Bronchial epithelial cell (primary cell): ENCODE measurements at places on chromosomes 12 and 14. TPM values are rescaled to one million over a fixed set of nuclear protein-coding genes. Genes with fewer than 3 reads are reported as not detected.

GRCh38 chr12:22578328-22578727, 34.0 kb upstream of the C2CD5 start:
- peak; percentile 59 for DNase-seq

Gene DBX2
- total RNA-seq: not detected in 2 replicates

GRCh38 chr14:104219731-104220214, 81.4 kb downstream of the KIF26A start:
- DNase-seq: no peak

DNA sequence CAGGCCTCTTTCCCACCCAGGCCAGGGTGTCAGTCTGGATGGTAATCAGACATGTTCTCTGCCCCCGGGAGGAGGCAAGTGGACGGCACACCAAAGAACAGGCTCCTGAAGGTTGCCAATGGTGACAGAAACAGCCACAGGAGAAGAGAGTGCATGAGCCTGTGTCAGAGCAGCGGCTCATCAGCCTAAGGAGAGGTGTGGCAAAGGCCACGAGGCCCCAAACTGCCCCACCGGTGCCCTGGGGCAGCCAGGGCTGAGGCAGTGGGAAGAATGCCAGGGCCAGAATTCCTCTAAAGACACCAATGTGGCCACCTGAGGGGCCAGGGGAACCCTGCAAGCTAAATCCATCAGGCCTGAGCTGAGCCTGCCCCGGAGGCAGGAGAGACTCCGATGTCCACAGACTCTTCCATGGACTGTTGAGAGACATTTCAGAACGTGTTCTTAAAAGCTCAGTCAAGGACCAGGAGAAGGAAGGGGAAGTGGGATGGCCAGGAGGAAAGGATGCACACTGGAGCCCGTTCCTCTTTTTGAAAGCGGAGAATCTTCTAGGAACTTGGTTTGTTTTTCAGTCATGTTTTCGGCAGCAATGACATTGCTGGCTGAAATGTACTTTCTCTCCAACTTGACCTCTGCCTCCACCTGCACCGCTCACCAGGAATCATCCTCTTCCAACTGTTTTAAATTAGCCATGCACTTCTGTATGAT, 176.3 kb upstream of the FKBP4 start:
- DNase-seq: no peak

GRCh38 chr12:30985814-30986452, 59.4 kb downstream of the TSPAN11 start:
- DNase-seq: peak; percentile 41

Gene DEGS2
- 0.53 and 9.7 TPM in 2 replicates for total RNA-seq

GRCh38 chr14:24993631-24994030, 56.3 kb downstream of the STXBP6 start:
- DNase-seq: no peak

Gene PTHLH
- total RNA-seq: 47.4 and 82.1 TPM in 2 replicates

DNA sequence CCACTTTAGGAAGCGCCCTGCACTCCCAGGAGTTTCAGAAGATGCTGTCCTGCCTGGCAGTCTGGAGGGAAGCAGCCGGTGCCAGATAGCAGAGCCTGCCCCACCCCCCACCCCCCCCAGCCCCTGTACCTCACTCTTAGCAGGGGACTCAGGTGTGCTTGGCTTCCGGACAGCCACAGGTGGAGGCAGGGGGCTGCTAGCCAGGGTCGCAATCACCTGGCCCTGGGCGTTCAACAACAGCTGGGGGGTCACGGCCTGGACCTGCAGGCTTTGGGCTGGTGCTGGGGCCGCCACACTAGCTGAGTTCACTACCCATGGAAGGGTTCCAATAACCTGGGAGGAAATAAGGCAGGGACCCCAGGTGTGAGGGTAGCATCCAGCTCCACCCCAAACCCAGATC, 22.0 kb downstream of the POU6F1 start:
- no peak for DNase-seq

Gene ZNF605
- total RNA-seq: 6.3 and 9.6 TPM in 2 replicates

Gene CLEC9A
- total RNA-seq: not detected in 2 replicates

DNA sequence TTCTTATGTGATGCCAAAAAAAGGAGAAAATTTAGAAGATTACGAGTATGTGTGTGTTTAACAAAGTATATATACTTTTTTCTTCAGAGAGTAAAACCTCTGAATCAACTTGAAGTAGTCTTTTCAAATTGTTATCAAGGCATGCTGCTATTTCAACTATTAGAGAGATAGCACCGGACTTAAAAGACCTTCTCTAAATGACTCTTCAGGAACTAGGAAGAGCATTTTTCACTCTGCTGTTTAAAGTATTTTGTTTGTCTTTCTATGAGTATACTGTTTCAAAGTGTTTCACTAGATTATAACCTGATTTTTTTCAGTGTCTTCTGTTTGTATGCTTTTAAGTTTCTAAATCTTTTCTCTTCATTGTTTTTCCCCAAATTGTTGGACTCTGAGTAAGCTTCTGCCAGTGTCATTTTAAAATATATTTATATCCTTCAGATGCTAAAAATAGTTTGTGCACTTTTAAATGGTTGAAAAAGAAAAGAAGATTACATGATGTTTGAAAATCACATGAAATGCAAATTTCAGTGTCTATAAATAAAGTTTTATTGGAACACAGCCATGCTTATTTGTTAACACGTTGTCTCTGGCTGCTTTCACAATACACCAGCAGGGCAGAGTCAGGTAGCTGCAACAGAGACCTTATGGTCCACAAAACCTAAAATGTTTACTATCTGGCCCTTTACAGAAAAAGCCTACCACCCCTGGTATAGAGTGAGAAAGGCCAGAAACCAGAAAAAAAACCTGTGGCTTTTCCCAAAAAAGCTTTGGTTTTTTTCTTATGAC, 21.3 kb downstream of the CRADD start:
- DNase-seq: no peak

- DNase-seq: peak; percentile 85
Measured at GRCh38 chr14:50035214-50035613, 81.2 kb downstream of the VCPKMT start.

GRCh38 chr14:63030113-63030512, 15.1 kb downstream of the KCNH5 start:
- DNase-seq: no peak

- no peak for DNase-seq
Measured at GRCh38 chr12:132512197-132513069, 22.5 kb downstream of the FBRSL1 start.

- DNase-seq: no peak
Measured at GRCh38 chr12:2622460-2622859, 172.3 kb upstream of the FKBP4 start.

DNA sequence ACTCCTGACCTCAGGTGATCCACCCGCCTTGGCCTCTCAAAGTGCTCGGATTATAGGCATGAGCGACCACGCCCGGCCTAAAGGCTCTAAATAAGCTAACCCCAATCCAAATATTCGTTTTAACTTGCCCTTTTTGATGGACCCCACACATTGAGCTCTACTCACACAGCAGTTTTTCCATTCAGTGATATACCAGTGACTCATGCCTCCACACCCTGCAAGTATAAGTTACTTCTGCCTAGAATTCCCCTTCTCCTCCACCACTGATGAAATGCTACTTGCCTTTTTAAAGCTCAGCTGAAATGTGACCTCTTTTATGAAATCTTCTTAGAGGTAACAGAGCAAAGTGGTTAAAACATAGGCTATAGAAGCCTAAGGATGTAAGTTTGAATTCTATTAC, 68.8 kb downstream of the EXOC5 start:
- DNase-seq: peak; percentile 71

Gene VASH1
- not detected in 2 replicates for total RNA-seq

- peak; percentile 63 for DNase-seq
Measured at GRCh38 chr14:59126714-59127436, 61.6 kb upstream of the DAAM1 start.

DNA sequence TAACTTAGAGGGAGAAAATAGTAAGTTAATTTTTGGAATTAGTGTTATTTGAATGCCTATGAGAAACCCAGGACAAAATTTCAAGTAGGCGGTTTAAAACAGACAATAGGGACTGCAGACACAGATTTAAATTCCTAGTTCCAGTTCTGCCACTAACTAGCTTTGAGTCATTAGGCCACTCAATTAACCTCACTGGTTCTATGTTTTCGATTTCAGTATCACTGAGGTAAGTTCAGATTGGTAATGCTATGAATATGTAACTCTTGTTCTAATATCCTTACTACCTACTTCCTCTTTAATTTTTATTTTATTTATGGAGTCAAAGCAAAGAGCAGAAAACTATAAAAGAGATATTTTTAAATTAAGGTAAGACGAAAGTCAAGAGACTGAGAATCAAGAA, 52.6 kb downstream of the GALC start:
- no peak for DNase-seq

Gene P2RX2
- not detected in 2 replicates for total RNA-seq

Gene ACOT4
- 0.26 TPM in 2 replicates for total RNA-seq

Gene OASL
- total RNA-seq: 0.79 and 7.9 TPM in 2 replicates
